CD4-positive, alpha-beta T cell treated with Interleukin-2 at 100 ng/mL for 4 hours (primary cell): ENCODE measurements at places on chromosomes 7 and 10.

DNA sequence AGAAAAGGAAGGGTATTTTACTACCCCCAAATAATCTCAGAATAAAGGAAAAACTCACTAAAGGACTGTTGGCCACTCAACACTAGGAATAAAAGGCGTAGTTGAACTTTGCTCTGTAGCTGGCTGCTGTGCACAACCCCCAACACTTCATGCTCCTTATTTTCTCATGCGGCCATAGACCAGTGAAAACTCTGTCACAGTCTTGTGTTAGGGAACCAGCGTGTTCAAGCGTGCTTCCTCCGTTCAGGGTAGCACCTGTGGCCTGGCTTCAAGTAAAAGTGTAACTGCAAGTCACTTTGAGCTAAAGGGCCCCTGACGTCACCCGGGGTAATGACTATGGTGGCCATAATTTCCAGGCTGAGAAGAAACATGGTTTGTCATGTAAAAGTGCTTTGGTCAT is 27.0 kb downstream of the BLNK start:
- DNase-seq, result no peak

DNA sequence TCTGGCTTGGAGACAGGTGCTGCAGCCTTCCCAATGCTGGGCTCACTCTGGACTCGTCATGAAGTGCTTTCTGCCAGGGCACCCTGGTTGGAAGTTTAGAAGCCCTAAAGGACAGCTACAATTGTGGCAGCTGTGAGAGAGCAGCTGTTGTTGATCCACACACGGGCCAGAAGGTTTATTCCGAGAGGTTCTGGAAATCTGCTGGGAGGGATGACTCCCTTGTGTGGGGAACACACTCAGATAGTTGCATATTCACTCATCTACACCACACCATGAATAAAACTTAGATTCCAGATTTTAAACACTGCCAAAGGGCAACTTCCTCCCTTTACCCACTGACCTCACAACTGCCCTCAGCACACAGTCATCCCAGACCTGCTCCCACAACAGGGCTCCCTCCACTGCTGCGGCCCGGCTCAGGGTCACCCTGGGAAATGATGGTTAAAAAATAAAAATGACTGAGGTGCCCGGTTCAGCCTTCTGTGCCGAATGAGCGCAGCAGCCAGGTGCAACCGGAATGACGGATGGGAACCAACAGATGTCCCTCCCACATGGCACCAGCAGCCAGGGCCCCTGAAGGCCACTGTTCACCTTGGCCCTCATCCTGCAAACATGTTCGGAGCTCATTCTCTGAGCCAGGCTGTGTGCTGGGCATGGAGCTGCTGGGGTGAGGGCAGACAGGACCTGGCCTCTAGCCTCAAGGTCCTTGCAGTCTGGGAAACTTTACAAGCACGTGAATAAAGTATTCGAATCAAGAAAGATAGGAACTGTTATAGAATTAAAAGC is 40.2 kb downstream of the ASB13 start:
- DNase-seq, result no peak

DNA sequence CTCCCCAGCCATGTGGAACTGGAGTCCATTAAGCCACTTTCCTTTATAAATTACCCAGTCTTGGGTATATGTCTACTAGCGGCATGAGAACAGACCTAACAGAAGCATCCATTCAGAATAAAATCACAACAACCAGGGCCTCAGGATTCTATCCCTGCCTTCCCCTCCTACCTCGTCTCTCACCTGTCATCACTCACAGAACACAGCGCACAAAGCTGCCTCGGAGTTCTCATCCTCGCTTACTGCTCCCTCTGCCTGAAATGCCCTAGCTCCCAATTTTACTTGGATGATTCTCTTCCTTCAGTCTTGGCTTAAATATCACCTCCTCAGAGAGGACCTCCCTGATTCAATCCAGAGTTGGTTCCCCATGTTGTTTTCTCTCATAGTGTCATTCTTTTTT is 70.7 kb upstream of the AFAP1L2 start:
- no peak for DNase-seq

- DNase-seq, result no peak
Observed at GRCh38 chr7:126026421-126027088, 1096.9 kb upstream of the POT1 start.

DNA sequence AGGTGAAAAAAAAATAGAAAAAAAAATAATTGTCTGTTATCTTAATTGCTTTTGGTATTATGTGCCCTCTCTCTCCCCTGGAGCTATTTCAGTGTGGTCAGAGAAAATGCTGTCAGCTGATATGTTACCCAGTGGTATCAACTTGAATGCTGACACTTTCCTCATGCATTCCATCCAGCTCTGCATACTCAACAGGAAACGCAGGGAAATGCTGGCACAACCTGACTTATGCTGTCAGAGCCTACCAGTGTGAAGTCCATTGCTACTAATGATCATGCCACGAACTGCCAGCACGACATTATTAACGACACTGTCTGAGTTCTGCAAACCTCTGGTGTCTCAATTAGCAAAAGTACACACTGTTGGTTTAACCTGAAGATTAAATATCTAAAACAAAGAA is 182.8 kb downstream of the ZWINT start:
- no peak for DNase-seq

DNA sequence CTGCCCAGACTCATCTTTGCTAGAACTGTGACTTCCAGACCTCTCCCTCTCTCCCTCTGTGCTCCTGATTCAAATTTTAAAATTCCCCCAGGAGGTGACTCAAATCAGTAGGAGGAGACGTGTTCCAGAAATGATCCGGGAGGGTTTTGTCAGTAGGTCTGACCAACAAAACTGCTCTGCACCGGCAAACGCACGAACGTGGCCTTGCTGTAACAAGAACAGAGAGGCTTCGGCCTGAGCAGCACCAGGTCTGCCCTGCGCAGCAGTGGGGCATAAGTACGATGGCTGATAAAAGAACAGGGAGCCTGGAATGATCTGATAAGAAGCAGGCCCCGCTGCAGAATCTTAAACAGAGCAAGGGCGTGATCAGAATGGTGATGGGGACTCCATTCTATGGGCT is 152.7 kb upstream of the AUTS2 start:
- no peak for DNase-seq

DNA sequence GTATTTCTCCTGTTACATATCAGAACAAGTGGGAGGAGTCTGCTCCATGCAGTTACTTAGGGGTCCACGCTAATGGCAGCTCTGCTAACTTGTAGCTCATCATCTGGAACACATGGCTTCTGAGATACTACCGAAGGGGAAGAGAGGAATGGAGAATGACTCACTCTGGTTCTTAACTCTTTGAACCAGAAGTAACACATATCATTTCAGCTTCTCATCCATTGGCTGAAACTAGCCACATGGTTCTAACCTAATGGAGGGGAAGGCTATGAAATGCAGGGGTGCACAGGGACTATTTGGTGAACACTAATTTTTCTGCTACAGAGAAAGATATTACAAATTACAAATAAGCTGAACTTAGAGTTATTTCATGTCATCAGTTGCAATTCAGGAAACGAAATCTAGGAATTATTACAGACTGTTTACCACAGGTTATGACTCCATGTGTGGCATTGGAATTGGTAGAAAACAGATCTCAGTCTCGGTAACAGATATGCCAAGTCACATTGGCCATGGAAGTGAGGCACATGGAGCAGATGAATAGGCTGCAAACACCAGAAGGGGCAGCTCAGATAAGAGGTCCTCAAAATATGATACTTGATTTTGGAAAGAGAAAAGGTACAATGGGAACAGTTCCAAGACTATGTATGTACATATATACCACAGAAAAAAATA is 9.4 kb upstream of the KAT6B start:
- no peak for DNase-seq

DNA sequence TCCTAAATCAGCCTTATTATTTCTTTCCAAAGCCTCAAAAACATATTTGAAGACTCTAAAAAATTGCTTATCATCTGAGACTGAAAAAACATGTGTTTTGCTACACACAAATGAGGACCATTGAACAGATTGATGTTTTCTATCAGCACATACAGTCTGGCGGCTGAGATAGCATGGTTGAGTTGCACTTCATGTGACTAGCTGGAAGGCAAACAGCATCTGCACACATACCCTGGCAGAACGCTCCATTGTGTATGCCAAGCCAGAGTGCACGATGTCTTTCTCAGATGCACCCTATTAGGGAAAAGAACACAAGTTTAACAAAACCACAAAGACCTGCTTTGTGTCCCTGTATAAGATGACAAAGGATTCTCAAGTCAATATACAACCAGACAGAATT is 33.0 kb downstream of the FAM25A start:
- no peak for DNase-seq

- DNase-seq, result no peak
Observed at GRCh38 chr10:90462749-90463470, 394.9 kb downstream of the HTR7 start.

- no peak for DNase-seq
Observed at GRCh38 chr7:51878865-51879264, 562.3 kb upstream of the COBL start.

DNA sequence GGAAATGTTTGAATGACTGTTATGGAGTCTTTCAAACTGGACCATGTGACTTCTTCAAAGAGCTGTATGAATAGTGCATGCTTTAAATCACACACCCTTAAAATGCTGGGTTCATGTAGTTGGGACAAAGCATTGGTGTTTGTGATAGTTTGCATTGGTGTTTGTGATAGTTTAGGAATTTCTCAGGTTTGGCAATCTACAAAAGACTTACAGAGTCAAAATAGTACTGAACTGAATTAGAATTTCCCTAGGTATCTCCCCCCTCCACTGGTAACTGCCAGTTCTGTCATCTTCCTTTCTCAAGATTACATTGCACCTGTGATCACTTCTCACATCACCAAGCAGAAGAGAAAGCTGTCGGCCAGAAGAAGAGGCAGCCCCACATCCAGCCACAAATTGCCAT is 261.1 kb downstream of the GATA3 start:
- no peak for DNase-seq

DNA sequence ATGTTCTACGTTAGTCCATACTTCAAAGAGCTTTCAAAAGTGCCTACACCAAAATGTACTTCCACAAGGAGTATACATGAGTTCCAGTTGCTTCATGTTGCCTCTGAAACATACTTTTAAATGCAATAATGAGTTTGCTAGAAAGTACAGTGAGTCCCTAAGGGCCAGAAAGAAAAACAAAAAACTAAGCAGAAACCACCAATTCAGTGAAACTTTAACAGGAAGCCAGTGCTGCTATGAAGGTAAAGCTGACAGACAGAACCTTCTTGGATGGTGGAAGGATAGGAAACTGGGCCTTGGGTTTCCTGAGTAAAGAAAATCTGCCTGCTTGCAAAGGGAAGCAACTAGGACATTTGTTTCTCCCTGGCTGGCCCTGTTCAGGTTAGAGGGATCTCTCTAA is 104.2 kb downstream of the CTTNBP2 start:
- no peak for DNase-seq

DNA sequence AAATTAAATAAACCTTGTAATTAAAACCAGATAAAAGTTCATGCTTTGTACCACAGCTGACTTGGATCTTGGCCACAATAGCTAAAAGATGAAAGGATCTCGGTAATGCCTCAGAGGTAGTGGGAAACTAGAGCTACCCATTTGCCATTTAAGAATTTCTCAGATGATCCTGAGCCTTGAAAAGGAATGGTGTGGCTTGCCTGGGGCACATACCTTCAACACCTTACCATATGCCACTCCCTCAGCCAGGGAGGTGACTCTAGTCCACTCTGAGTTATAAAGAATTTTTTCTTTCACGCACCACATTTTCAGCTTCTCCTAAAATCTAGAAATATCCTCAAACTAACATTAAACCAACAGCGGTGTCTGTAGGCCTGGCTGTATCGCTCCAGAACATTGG is 516.3 kb upstream of the TEX47 start:
- no peak for DNase-seq

DNA sequence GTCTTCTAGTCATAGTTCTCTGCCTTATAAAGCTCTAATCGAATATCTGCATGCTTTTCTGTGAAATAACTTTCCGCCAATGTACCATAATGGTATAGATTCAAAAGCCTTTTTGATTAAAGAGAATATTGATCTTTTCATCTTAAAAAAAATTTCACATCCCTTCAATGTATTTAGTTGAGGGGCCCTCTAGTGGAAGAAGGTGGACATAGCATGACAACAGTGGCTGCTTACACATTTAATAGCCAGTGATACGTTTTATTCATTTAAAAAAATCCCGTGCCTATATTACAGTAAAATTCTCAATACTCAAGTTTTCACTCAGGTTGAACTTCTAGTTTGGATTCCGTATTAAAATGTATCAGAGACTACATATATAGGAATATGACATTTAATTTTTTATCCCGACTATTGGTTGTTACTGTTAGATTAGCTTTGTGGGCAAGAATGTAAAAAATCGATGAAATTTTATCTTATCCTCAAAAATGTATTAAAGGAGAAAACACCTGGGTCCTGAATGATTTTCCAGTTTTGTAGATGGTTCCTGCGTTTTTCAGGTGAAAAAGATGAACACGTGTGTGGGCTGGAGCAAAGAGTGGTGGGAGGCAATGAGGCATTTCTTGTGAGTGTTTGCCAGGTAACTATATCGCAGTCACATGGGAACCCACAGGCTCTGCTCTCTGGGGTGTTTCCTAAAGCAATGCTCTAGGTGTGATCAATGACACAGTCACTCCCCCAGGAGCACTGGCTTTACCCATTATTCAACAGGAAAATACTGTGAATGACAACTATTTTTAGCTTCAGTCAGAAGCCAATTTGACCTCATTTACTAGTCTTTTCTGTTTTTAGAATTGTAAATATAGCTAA is 24.1 kb upstream of the PNLIP start:
- DNase-seq, result peak; percentile 34

DNA sequence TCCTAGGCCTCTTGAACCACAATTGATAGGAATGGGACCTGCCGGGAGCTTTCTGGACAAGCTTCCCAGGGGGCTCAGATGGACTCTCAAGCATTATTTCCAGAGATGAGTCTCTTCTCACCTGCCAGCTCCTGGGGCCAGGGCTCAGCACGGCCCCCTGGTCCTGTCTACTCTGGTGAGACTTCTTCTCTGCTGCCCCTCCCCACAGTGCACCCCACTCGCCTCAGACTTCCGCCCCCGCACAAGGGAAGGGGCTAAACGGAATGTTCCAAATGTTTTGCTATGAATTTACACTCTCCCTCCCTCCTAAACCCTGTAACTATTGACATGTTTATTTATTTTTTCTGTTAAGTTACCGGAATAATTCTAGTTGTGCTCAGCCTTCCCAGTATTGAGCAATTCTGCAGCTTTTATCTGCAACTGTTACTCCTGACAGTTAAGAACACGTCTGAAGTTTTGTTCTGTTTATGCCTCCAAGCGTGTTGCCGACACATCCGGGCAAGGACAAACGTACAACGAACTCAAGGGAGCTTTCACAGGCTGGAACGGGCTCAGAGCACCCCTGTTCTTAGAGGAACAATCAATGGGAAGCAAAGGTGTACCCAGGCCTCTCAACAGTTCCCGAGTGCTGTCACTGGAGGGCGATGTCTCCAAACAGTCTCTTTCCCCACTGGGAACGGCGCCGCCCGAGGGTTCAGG is 55.2 kb downstream of the FHIP2A start:
- peak; percentile 11 for DNase-seq
